ENCODE measurements at places on chromosomes 1 and 21. TPM values are rescaled to one million over a fixed set of nuclear protein-coding genes. Genes with fewer than 3 reads are reported as not detected.

DNA sequence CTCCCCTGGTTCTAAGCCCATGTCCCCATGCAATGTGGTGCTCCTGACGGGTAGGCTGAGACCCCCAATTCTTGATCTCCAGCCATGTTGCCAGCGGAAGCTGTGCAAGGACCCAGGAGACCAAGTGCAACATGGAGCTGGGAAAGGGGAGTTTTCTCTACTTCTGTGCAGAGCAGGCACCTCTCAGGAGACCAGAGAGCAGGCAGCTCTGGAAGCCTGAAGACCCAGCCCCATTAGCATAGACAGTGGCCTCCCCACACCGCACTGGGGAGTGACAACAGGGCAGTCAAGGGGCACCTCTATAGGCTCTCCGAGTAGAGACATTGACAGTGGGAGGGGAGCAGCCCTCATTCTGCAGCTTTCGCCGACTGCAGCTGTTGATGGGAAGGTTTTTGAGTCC is 410.2 kb downstream of the MATN1 start:
- DNase-seq: no peak

DNA sequence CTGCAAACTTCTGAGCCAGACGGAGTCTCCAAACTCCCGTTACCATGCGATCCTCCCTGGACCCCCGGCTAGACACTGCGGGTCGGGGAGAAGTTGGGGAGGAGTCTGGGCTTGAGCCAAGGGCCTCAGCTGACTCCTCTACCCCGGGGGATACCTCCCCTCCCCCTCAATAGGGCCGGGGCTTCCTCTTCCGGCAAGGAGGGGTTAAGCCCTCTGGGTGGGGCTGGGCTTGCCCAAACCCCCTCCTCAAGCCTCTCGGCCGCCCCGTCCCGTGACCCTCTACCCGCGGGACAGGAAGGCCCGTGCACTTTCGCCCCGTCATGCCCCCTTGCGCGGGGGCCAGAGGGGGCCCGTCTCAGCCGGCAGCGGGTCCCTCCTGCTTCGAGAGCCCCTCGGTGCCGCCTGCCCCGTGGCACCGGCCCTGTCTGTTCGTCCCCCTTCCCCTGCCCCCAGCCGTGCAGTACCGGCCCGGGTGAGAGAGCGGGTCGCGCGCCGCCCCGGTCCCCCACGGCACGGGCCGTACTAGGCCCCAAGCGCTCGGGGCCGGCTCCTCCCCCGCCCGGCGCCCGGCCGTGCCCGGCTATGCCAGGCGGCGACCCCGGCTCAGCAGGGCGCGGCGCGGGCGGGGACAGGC is 652 bp downstream of the ARL8A start:
- DNase-seq: no peak

- no peak for DNase-seq
Measured at GRCh38 chr1:106756752-106757151, 299.7 kb upstream of the PRMT6 start.

DNA sequence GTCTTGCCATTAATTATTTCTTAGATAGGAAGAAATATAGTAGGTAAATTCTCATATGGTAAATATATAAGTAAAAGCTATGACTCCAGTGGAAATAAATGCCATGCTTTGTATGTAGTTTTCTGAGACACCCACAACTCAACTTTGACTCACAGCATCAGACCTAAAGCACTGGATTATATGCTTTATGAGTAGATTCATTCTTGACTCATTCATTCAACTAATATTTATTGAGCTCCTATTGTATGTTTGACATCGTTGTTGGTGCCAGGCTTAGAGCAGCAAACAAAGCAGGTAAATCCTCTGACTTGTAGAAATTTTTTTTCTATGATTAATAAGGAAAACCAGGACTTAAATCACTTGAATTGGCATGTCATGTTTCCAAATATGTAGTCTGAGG is 211.4 kb downstream of the PTPRC start:
- DNase-seq: no peak

DNA sequence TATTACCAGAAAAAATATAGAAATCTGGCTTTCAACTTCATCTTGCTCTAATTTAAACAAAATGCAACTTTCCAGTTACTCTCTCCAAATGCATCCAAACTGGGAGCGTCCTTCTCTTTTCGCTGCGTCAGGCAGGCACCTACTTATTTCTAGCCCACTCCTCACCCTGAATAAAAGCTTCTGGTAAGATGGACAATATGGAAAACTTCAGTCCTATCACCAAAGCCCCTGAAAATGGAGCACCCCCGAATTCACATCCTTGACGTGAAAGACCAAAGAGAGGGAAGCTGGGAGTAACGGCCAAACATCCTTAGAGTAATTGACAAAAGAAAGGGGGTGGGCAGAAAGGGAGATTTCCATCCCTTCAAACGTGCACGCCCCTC is 5.5 kb upstream of the PROX1 start:
- no peak for DNase-seq

DNA sequence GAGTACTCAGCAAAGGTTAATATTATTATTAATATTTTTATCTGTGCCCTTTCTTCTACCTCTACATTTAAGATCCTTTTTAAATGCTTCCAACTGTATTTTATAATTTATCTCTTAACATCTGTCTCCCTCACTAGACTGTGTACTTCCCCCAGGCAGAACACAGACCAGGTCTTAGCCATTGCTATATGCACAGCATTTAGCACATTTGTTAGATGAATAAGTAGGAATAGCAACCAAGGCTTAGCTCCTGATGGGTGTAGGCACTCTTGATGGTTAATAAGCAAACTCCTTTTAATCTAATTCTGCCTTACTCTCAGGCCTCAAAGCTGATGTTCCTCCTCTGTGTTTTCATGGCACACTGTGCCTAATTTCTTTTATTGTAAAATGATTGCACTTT is 83.7 kb upstream of the GNG12 start:
- no peak for DNase-seq

DNA sequence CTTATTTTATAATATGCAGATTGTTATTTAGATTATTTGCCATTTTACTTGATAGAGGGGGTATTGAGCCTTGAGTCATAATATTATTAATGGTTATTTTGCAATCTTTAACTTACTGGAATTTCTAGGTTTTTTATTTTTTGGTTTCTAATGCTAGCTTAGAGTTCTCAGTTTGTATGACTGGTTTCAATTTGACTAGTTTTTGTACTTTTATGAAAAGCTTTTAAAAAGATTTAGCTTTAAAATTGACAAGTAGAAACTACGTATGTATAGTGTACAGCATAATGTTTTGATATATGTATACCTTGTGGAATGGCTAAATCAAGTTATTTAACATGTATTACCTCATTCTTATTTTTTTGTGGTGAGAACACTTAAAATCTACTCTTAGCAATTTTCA is 41.5 kb downstream of the CEP350 start:
- no peak for DNase-seq

GRCh38 chr1:82799261-82799660 is 998.5 kb downstream of the ADGRL2 start:
- DNase-seq: no peak

DNA sequence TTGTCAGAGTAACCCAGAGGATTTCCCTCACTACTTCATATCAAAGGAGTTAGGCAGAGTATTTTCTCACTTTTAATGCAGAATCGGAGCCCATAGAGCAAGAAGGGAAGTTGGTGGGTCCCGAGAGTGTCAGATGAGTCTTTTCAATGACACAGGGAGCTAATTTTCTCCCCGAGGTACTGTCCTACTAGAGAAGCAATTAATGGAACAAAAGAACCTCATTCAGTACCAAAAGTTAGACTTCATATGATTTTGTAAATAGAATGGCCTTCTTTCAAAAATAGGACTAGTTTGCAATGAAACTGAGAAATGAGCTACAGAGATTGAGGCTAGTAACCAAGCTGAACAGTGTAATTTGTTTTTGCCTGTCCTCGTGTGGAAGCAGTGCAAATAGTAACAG is 3.9 kb downstream of the NCAM2 start:
- no peak for DNase-seq

DNA sequence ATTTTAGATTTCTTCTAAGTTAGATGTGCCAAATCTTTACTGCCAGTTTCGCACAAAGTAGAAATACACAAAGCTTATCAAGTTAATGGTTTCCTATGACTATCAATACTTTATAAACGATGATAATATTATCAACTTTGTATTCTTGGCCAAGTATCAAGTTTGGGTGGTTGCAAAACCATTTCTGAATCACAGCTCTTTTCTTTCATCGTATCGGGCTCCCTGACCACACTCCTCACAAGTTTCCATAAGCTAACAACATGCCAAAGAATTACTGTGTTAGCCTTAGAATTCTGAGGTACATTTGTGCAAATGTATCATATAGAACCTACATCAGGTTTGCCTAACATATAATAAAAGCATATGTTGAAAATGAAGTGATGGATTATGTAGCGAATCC is 311.0 kb downstream of the KCTD3 start:
- DNase-seq: no peak

DNA sequence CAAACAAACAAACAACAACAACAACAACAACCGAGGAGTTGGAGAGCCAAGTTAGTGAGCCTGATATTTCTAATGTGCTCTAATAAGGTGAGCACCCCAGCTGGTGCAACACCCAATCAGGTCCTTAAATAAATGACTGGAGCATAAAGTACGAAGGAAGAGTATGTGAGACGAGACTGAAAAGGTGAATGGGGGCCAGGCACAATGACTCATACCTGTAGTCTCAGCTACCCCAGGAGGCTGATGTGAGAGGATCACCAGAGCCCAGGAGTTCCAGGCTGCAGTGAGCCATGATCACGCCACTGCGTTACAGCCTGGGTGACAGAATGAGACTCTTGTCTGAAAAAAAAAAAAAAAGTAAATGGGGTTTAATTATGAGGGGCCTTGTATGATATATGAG is 152.0 kb upstream of the ZRANB2 start:
- no peak for DNase-seq

GRCh38 chr21:41418956-41419680 is 6.9 kb upstream of the MX1 start:
- DNase-seq: no peak

- no peak for DNase-seq
Measured at GRCh38 chr1:2778220-2778592, 23.3 kb downstream of the TTC34 start.

GRCh38 chr1:60859111-60859510 is 223.2 kb upstream of the NFIA start:
- DNase-seq: no peak

- no peak for DNase-seq
Measured at GRCh38 chr1:165062346-165062745, 294.2 kb downstream of the LMX1A start.

- no peak for DNase-seq
Measured at GRCh38 chr1:79817031-79817560, 810.6 kb upstream of the ADGRL4 start.

GRCh38 chr1:218880484-218881060 is 293.1 kb upstream of the LYPLAL1 start:
- no peak for DNase-seq

DNA sequence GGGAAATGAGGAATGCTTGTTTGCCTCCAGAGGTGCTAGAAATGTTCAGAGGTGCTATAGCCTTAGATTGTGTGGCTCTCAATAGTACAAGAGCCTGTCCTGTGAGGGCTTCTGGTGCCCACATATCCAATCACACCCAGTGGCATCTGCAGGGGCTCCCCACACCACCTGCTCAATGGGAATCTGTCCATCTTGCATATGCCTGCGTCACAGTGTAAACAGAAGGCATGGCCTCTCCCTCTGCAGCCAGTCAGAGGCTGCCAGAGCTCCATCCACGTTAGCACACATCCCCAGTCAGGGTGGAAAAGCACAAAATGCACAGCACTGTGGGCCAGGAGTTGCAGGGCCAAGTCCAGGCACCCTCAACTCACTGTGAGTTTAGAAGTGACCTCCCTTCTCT is 113.6 kb upstream of the GRIK3 start:
- DNase-seq: no peak

DNA sequence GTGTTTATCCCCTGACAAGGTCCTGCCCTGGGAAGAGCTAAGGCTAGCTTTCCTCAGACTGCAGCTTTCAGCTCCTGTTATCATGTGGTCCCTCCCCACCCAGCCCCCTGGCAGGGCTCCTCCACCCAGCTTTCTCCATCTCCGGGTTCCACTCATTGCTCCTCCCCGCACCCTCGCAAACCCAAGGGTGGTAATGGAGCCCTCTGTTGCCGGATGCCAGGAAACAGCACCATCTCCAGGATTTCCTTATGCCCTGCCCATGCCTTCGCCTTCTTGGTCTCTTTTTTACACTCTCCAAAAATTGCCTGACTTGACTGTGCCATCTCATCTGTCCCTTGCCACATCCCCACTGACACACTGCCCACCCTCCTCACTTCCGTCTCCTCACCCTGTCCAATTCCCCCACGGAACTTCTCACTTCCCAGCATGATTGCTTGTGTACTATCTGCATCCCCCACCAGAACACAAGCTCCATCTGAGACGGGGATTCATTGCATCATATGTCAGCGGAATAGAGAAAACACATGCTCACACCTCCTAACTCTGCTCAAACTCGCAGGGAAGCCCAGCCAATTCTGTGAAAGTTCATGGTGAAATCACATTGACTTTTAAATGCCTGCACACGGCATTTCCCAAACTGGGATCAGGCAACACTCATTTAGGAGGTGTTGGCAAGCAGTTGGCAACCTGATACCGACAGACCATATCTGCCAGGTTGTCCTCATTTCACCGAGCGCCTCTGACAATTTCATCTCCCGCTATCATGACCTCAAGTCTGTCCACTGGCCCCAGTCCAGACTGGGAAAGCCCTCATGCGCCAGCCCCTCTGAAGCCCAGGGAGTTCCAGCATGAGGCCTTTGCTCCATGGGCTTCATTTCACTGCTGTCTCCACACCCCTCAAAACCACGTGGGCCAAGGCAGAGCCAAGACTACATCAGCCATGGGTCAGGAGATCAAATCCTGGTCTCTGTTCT is 201.1 kb downstream of the MATN1 start:
- no peak for DNase-seq

DNA sequence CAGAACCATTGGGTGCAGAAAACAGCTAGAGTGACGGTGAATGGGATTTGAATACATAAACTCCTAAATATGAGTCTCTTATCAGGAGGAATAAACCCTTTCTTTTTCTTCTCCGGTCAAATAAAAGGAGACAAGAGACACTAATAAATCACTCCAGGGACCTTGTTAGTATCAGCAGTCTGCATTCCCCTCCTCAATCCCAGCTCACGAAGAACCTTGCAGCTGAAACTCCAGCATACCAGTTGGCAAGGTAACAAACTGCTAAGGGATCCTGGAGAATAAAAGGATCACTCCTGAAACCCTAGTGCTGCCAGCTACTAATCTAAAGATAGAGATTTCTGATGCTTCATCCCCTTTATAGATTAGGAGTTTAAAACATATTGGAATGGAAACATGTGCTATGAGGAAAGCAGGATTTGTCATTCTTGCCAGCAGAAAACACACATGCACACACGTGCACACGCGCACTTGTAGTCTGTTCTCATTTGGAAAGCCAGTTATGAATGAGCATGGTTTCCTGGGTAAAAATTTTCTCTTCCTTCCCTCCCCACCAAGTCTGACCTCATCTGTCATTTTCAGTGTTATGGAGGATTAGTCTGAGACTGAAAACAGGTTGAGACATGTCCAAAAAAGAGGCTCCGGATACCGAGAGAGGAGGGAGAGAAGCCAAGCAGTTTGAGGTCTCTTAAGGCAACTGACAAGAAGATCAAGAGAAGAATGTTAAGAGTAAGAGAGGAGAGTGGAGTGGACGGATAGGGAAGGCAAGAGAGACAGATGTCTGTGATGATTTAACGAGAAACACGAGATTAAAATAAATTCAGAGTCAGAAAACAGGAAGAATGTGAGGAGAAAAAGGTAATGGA is 10.9 kb downstream of the IER5 start:
- no peak for DNase-seq

C1QB gene
- total RNA-seq: not detected

CRNN gene
- total RNA-seq: not detected

TRIM46 gene
- total RNA-seq: 4.9 TPM

RXRG gene
- not detected for total RNA-seq

HFM1 gene
- 0.07 TPM for total RNA-seq

S1PR1 gene
- total RNA-seq: 234 TPM

ST6GALNAC5 gene
- not detected for total RNA-seq

All from pulmonary artery endothelial cell (primary cell).